ENCODE measurements at places on chromosomes 2 and 18.

DNA sequence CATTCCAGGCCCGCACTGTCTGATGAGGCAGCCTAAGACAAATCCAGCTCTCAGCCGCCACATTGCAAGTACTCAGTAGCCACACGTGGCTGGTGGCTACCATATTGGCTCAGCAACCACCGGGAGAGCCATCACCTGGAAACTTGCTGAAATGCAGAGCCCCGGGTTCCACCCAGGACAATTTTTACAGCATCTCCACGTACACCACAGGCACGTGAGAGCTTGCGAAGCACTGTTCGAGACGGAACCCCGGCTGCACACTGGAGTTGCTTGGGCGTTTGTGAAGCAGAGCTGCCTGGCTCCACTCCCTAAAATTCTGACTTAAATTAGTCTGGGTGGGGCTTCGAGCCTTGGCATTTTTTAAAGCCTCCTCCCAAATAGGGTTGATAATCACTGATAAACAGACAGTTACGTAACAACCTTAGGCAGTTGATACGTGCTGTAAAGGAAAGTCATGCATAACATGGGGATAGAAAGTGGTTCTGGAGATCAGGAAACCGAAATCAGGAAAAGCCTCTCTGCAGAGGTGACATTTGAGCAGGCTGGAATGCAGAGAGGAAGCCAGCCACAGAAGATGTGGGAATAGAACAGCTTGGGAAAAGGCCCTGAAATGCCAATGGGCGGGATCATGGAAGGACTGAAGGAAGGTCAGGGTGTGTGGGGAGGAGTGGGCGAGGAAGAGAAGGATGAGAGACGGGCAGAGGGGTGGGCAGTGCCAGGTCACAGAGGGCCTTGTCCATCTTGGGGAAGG, 6.2 kb downstream of the ASAP2 start:
- no peak for DNase-seq

DNA sequence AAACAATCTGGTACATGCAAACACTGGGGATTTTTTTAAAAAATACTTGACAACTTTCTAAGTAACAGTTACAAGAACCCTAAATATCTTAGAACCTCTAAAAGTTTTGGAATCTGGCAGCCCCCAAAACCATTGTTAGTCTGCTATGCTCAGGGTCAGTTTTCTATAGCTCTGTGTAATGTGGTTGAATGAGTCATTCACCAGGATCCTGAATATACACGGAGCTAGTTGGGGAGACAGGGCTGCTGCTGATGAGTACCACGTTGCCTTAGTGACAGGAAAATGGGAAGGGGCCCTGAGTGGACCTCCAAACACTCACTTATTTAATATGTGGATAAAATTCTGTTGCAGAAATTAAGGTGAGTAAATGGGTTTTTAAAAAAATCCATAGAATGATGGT, 36.9 kb upstream of the TANC1 start:
- DNase-seq, result no peak

- no peak for DNase-seq
Observed at GRCh38 chr2:145007960-145008263, 488.0 kb upstream of the ZEB2 start.

DNA sequence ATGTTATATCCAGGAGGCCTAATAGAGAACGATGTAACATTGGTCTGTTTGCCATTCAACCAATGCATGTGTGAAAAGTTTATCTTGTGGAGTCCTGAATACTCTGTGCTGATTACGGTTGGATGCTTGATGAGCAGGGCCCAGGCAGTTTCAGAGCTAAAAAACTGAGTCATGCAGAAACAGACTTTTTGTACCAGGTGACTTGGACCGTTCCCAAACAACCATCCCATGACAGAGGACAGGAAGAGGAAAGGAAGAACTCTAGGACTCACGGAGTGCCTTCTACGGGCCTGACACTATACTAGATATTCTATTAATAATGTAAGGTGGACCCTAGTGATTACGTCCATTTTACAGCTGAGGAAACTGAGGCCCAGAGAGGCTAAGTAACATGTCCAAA, 142.1 kb downstream of the ARHGAP28 start:
- no peak for DNase-seq

DNA sequence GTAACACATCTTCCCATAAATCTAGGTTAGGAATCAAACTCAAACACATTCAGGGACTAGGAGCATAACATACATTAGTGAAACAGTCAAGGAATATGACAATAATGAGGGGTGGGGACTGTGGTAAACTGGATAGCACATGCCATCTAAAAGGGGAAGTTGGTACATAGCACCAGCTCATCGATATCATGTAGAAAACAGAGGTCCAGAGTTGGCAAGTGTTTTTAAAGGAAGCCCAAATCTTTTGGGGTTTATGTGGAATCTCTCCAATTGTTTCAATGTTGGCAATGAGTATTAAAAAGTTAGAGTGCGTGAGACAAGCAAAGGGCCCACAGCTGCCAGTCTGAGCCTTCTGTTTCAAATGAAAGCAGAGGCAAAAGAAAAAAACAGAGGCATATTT, 24.4 kb downstream of the KLF7 start:
- no peak for DNase-seq

DNA sequence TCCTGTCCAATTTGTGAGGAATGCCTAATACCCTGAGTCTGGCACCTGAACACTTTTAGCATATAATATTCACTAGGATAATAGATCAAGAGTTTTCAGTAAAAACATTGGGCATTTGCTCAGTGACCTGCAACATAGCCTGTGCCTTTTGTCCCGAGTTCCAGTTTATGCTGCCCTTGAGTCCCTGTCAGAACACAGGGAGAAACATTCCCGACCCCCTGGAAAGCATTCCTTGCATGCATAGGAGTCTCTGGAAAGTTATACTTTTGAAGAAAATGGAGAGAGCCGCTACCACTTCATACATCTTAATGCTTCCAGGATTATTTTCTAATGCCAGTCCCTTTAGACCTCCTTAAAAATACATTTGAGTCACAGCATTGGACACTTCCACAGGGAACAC, 107.3 kb downstream of the PLCL1 start:
- no peak for DNase-seq

DNA sequence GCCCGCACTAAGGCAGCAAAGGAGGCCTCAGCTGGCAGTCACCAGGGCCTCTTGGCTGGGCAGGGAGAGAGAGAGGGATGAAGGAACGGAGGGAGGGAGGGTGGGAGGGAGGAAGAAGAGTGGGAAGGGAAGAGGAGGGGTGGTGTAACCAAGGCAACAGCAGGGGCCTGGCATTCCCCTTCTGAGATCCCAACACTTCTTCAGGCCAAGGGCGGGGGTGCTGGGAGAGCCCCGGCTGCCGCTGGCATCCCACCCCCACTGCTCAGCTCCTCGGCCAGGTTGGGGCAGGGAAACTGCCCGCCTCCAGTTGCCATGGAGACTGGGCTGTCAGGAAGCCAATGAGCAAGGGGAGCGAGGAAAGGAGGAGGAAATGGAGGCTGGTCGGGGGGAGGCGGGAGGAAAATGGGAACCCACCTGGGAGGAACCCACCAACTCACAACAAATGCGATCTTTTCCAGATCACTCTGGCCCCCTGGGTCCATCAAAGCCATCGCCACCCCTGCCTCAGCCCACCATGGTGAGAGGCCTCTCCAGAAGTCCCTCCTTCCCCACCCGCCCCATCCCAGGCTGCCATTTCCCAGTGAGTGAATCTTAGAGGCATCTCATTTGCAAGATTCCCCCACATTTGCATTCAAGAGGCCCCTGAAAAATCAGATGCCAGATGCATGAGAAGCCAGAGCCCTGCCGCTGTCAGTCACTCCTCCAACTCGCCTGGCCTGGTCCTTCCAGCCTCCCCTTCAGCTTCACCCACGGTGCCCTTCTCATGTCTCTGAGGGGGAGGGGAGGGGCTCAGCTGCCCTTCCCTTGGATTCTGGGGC, 12.4 kb downstream of the SH2D6 start:
- DNase-seq, result no peak

DNA sequence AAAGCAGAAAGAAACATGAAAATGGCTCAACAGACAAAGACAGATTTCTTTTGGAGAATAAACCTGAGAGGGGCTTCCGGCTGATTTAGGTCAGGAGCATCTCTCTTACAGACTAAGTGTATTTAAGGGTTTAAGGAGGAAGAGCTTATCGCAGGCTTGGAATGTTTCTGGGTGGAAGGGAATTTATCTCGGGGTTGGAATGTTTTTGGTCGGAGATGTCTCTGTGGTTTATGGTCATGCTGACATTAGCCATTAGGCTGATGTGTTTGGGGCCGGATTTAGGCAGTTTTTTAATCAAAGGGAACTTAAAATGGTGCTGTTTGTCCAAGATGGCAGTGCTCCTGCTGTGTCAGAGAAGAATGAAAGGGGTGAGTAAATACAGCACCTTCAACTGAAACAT, 14.4 kb upstream of the PSMA8 start:
- DNase-seq, result no peak

DNA sequence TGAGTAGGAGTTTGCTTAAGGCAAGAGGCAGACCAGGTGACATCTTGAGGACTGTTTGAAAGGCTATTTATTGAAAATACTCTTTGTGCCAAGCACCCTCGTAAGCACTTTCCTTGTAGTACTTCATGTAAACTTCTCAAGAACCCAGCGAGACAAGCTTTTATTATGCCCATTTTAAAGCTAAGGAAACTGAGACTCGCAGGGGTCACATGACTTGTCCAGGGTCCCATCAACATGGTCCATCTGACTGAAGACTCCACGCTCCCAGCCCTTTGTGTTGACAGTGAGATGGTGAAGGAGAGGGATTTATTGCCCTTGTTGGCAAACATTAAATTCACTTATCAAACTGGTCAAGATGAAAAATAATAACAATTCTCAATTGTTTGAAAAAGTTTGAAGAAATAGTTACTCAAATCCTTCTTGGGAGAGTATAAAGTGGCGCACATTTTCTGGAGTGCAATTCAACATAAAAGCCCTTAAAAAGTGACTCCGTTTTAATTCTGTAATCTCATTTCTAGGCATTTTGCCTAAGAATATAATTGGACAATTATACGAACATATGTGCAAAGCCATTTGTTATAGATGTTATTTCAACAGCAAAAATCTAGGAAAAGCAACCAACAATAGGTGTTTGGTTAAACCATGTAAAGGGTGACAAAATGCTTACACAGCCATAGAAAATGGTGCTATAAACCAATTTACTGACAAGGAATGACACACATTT, 270.5 kb upstream of the NCKAP5 start:
- no peak for DNase-seq

- no peak for DNase-seq
Observed at GRCh38 chr2:191177751-191178736, 27.2 kb upstream of the STAT4 start.

All from AG09319 (cell line).